ENCODE measurements at places on chromosomes 1 and 21.
A peak's percentile ranks its signal among the peaks of the same experiment; 100 is the strongest.

- DNase-seq: no peak
Observed at GRCh38 chr1:100799954-100800612, 80.5 kb downstream of the VCAM1 start.

GRCh38 chr1:21051177-21051825, 125.4 kb downstream of the EIF4G3 start:
- no peak for DNase-seq

- DNase-seq: no peak
Observed at GRCh38 chr1:180522213-180522515, 19.8 kb upstream of the ACBD6 start.

- DNase-seq: no peak
Observed at GRCh38 chr1:244375051-244375450, 76.7 kb downstream of the ADSS2 start.

DNA sequence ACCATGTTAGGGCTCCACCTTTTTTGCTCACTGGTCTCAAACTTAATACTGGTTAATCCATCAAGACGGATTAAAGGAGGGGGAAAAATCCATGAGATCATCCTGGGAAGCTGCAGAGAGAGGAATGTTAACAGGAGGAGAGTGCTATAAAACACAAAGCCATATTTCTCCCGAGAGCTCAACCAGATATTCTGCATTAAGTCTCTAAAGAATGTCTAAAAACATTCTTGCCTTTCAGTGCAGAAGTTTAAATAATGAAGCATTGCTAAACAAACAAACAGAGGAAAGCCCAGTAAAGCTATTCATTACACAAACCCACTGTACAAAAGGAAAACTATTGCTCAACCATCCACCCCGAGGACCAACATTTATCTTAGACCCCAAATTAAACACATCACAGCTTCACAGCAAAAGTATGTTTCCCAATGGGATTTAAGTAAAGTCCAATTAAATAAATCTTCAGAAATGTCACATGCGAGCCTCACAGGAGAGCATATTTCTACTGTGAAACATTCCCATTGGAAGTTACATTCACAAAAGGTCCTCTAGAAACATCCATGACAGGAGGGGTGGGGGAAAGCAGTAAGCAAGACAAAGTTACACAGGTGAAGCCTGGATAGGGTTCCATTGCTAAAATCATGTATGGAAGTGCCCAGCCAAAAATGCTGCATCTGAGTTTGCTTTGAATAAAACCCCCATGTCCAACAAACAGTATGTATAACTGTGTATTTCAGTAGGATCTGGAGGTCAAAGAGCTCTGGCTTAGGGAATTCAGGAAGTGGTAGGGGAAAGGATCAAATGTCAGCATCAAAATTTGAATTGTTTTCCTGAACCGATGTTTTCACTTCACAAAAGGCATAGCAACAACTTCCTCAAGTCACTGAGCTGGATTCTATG, 23.3 kb downstream of the DUSP10 start:
- DNase-seq: no peak

- no peak for DNase-seq
Observed at GRCh38 chr1:22913421-22914141, 59.1 kb downstream of the LACTBL1 start.

GRCh38 chr21:19322360-19322759, 918.8 kb upstream of the TMPRSS15 start:
- DNase-seq: no peak

DNA sequence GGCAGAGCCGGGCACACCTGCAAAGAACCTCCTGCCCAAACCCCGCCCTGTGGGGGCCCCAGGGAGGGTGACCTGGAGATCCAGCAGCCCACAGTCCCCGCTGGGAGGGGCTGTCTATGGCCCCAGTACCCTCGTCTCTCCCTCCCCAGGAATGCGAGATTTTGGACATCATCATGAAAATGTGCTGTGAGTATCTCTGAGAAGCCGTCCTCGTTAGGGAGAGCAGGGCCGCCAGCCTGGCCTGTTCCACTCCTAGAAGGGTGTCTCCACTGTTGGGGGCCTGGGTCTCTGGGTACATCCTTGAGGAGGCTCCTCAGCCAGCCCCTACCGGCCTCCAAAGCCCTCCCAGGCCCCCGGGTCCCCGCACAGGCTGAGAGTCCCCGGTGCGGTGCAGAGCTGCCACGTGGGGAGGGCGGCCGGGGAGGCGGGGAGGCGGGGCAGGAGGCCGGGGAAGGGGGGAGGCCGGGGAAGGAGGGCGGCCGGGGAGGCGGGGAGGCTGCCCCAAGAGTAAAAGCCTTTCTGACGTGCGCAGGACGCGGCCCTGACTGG, 18.7 kb downstream of the COL6A1 start:
- no peak for DNase-seq

DNA sequence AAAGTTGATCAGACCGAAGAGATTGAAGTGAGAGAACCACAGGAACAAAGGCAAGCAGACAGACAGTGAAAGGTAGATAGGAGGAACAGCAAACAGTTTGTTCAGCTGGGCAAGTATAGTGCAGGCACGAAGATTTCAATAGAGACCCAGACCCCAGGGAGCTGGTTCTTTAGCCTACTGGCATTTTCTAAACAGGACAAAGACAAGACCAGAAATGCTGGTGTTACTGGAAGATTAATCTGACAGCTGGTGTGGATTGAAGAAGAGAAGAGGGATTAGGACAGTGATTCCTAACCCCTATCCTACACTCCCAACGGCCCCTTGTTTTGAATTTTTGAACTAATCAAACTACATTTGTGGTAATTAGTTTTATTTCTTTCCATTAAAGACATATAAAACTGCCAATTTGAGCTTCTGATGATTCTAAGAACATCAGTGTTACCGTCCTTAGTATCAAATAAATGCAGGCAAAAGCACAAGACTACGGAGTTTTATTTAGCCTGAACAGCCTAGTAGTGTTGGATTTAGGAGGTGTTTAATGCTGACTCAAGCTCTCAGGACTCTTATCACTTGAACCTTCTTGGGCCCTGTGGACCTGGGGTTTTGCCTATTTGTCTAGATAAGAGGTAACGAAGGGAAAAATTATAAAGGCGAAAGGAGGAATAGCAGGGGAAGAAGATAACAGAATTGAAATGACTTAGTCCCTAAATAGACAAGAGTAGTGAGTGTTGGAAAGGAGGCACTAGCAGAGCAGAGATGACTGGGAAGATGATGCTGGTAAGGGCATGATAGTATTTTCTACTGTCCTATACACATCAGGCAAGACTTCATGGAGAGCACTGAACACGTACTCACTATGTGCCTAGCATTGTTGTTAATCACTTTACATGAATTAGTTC, 2.0 kb downstream of the NPL start:
- DNase-seq: no peak

- no peak for DNase-seq
Observed at GRCh38 chr1:181789395-181789794, 272.1 kb downstream of the ZNF648 start.

DNA sequence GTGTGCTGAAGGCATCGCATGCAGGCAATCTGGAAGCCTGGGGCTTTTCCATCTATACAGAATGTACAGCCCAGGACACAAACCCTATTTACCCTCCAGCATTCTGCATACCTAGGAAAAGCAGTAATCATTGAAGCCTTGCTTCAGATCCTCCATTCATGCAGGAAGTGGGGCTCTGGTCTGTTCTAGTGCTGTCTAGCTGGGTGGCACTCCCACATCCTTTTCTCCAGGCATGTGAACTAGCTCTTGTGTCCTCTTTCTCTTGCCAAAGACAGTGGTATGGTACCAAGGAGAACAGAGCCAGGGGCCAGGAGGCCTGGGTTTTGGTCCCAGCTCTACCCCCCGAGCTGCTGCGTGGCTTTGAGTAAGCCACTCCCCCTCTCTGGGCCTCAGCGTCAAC, 21.7 kb downstream of the LRP8 start:
- DNase-seq: no peak

DNA sequence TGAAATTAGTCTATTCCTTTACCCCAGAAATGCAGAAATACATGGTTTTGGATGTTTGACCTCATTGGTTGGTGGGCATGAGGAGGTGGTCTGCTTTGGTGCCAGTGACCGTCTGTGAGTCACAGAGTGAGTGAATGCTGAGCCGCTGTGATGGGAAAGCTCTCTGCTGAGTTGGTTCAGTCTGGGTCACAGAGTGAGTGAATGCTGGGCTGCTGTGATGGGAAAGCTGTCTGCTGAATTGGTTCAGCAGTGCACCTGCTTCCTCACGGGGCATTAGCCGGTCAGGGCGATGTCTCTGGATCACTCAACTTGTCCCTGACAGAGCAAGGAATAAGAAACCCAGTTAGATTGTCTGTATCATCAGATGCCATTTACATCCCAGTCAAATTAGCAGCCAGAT, 40.8 kb downstream of the ADARB1 start:
- no peak for DNase-seq

- DNase-seq: no peak
Observed at GRCh38 chr1:114105421-114105979, 48.2 kb downstream of the SYT6 start.

DNA sequence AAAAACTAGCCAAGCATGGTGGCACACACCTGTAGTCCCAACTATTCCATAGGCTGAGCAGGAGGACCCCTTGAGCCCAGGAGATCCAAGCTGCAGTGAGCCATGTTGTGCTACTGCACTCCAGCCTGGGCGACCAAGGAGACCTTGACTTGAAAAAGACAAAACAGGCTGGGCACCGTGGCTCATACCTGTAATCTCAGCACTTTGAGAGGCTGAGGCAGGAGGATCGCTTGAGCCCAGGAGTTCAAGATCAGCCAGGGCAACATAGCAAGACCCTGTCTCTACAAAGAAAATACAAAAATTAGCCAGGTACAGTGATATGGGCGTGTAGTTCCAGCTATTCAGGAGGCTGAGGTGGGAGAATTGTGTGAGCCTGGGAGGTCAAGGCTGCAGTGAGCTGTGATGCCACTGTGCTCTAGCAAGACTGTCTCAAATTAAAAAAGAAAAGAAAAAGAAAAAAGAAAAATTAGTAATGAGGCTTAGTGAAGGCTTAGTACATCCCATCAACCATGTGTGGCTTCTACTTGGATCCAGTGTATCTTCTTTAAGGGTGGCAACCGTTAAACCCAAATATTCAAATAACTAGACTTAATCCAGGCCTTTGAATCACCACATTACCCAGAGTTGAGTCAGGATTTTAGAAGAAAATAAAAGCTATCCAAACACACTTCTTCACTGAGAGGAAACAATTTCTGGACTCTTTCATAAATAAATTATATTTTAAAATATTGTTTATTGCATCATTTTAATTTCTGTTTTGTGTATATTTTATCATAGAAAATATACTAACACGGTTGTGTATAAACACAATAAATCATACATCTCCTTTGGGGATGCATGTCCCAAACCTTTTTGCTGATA, 74.3 kb upstream of the RAB4A start:
- DNase-seq: no peak

DNA sequence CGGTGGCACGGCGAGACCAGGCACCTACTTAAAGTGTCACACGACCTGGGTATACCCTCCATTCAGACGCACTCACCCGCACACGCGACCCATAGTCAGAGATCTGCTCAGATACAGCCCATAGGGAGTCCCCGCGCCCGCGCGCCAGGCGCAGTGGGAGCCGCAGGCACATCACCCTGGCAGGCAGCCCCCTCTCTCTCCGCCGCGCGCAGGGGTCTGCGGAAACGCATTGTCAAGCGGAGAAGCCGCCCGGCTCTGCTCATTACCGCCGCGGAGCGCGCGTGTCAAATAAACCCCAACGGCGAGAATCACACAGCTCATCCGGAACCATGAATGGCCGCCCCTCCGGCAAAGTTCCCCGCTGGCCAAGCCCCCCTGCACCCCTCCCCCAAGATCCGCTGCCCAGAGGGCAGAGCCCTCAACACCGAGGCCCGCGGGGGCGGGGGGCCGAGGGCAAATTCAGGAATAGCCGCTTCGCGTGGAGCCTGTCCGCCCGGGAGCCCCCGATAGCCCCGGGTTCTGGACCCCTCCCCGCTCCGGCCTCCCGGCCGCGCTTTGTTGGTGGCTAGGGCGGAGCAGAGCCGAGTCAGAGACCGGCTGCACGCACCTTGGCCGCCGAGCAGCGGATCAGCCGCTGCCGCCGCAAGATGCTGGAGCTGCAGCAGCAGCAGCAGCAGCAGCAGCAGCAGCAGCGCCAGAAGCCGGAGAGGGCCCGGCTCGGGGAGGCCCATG, 522 bp downstream of the LRP8 start:
- peak; percentile 51 for DNase-seq

GRCh38 chr1:174407665-174408064, 40.1 kb upstream of the GPR52 start:
- no peak for DNase-seq

- no peak for DNase-seq
Observed at GRCh38 chr21:37008724-37009123, 2.2 kb downstream of the RIPPLY3 start.

DNA sequence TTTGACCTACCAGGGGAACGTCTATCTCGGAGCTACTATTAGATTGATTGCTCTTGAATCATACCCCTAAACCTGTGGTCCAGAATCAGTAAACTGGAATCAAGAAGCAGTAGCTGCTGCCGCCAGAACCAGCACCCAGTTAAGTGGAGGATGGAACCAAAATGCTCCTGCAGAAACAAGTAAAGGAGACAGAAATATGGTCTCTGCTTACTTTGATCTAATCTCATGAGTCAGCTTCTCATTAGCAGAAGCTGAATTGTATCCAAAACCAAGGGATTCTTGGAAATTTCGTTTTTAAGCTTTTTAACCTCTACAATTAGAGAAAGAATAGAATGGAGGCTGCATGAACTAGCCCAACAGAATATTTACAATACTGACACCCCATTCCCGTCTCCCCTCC, 42.6 kb upstream of the PIGV start:
- no peak for DNase-seq

DNA sequence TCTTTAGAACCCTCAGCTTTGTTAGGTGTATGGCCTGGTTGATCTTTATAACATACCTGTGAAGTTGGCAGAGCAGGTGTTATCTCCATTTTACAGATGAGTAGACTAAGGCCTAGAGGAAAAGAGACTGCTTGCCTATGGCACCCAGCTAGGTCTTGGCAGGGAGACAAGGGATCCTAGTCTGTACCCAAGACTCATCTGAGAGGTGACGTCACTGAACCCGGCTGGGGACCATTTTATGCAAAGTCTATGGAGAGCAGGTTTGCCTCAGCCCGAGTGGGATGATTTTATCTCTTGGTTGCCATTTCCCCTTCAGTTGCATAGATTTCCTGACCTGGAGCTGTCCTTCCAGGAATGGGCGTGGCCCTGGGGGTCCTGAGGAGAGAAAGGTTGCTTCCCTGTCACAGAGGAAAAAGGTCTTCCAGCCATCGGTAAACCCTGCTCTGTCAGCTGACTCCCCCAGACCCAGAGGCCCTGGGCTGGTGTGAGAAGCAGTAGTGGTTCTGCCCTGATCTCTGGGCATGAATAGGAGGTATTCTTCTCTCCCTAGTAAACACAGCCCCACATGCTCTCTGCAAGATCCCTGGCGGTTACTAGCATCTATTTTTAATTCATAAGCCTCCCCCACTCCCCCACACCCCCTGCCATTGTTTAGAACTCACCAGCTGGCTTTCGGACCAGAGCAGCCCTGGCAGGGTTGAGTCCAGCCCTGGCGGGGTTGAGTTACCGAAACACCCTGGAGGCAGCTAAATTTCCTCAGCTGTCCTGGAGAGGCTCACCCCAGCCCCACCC, 19.6 kb downstream of the TMCC2 start:
- no peak for DNase-seq

GRCh38 chr1:8625981-8626898, 191.2 kb downstream of the RERE start:
- no peak for DNase-seq
